ENCODE measurements at places on chromosomes 13 and 19.

DNA sequence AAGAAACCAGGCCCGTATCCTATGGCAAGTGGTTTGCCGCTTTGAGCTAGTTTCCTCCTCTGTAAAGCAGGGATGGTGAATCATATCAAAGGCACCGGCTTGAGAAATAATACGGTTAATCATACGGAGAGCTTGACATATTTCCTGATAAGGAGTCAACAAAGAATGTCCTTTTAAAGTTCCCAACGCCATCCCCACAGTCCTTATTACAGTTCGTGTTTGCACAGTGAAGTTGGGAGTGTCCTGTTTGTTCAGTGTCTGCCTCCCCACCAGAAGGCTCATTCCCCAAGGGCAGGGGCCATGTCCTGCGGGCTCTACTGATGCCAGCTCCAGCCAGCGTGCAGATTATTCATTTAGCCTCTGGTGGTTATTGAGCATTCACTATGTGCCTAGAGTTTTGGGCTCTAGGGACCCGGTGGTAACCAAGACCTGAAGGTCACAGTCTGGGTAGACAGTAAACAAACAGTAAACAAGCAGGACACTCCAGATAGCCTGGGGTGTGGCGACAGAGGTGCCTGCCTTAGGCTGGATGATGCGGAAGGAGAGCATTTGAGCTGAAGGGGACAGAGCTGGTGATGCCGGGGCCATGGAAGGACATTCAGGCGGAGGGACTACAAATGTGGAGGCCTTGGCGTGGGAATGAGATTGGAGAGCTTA lies 6.3 kb downstream of the GRAMD1A start:
- no peak for DNase-seq

GRCh38 chr19:14434543-14435319 lies 1.6 kb downstream of the PKN1 start:
- DNase-seq: no peak

DNA sequence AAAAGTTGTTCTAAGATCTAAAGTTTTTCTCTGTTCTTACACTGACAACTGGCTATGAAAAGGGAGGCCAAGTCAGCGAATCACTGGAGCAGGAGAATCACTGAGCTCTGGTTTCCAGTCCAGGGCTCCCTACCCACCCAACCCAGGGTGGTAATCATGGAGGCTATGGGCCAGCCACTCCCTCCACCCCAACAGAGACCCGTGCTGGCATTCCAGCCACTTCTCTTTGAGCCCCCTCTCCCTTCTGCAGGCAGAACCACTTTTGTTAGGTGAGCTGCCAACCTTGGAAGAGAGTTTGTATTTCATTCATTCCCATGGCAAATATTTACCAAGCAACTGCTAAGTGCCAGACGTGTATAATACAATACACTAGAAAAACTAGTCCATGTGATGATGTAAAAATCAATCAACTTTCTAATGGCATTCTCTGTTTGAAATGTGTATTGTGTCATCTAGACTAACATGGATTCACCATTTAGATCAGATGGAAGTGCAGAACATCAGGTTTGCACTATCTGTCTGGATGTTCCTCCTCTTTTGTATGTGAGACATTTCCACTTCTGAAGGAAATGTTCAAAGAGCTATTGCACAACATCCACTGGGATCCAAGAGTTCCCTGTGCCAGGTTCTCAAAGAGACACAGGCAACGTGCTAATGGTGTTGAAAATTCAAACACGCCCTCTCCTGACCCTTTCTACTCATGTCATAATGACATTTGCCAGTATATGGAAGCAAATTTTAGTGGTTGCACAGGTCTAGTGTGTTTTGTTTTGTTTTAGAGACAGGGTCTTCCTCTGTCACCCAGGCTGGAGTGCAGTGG lies 5.3 kb downstream of the MLNR start:
- DNase-seq: no peak

GRCh38 chr13:79434556-79434955 lies 28.5 kb upstream of the RBM26 start:
- DNase-seq: no peak

DNA sequence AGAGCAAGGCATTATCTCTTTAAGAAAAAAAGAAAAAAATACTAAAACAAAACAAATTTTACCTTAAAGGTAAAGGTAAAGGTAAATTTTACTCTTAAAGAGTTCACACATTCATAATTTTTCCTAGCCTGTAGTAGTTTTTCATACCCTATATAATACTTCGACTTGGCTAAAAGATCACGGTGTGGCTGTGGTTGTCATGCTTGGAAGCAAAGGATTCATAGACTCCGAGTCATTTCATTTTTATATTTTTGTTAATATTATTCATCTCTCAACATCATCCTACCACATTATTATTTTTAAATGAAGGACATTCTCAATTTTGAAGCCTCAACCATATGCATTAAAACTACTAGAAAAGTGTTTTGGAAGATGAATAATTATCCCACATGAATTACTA lies 52.7 kb downstream of the PIBF1 start:
- no peak for DNase-seq

DNA sequence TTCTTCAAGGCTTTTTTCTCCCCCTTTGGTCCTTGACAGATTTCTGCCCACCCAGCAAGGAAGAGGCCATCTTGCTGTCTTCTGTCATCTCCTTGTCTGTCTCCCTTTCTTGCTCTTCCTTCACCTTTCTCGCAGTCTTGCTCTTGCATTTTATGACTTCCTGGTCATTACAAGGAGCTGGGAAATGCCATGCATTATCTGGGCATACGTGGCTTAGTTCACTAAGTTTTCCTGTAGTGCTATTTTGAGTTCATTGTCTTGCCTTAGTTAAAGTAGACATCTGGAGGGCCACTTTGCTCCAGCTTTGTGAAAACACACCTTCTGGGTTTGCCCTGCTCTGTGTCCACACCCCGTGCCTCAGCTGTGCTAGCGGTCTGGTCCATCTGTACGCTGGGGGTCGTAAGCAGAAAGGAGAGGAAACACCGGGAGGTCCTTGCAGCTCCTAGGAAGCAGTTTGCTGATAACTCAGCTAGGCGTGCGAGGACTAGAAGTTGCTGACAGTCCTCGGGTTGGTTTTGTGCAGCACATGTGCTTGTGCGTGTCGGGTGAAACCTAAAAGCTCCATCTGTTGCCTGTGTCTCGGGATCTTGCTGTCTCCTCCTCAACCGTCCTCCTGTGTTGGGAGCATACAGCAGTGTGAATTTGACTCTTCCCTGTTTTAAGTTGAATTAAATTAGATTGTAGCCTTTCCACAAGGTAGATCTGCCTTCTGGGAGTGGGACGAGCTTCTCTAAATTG lies 59.4 kb downstream of the ARHGEF7 start:
- DNase-seq: no peak

DNA sequence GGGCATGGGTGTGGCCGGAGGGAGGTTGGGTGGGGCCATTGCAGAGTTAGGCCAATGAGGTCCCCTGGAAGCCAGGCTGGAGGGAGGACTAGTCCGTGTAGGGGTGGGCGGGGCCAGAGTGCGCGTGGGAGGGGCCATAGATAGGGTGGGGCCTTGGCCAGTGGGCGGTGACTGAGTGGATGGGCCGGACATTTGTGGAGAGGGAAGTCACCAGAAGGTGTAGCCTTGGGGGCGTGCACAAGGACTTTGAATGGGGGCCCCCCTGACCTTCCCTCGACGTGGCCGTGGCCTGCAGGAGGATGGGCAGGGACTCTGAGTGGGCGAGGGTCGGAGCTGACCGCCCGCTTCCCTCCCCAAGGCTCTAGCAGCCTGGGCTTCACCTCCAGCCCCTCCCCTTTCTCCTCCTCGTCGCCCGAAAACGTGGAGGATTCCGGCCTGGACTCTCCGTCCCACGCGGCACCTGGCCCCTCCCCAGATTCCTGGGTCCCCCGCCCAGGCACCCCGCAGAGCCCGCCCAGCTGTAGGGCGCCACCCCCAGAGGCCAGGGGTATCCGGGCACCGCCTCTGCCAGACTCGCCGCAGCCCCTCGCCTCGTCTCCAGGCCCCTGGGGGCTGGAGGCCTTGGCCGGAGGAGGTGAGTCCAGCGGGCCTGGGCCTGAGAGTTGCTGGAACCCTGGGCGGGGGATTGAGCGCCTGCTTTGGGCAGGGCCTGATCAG lies 16.5 kb upstream of the B3GNT3 start:
- DNase-seq: no peak

DNA sequence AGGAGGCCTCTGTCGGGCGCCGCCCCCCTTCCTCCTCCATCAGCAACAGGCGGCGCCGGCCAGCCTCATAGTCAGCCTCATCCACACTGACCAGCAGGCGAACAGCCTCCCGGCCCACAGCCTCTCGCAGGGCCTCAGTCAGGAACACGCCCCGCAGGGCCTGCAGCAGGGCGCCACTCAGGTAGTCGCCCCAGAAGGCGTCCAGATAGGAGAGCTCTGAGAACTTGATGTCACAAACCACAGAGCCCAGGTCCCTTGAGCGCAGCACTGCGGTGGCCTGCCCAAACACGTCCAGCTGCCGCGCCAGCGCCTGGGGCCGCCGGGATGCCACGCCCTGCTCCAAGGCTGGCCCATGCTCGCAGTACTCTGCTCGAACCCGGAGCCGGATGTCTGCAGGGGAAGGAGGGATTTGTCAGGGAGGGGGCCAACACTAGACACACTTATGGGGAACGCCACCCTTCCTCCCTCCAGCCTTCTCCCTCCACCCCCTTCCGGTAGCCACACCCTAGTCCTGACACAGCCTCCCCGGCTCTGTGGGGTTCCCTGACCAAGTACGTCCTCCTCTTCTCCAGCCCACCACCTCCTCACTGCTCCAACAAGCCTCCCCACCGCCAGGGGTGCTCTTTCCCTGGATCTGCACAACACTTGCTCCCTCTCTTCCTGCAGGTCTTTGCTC lies 17.9 kb downstream of the DEDD2 start:
- no peak for DNase-seq

- no peak for DNase-seq
Observed at GRCh38 chr13:110841406-110841805, 73.5 kb downstream of the ANKRD10 start.

- no peak for DNase-seq
Observed at GRCh38 chr13:34749046-34749445, 193.0 kb upstream of the NBEA start.

GRCh38 chr19:17078036-17078919 lies 2.7 kb downstream of the MYO9B start:
- DNase-seq: no peak

DNA sequence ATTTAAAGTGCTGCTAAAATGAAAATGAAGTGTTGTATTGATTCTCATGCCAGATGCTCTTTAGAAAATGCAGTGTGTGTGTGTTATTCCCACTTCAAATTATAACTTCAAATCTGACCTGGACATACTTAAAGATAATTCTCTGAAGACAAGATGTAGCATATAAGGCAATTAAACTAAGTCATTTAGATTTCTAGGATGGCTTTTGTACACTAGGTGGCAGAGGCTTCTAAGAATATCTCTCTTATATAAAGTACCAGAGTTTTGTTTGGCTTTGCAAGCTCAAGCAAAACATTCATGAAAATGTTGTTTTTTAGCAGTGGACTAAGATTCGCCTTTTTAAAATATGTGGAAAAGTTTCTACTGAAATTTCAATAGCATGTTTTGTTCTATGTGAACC lies 407.2 kb downstream of the GPC5 start:
- no peak for DNase-seq

DNA sequence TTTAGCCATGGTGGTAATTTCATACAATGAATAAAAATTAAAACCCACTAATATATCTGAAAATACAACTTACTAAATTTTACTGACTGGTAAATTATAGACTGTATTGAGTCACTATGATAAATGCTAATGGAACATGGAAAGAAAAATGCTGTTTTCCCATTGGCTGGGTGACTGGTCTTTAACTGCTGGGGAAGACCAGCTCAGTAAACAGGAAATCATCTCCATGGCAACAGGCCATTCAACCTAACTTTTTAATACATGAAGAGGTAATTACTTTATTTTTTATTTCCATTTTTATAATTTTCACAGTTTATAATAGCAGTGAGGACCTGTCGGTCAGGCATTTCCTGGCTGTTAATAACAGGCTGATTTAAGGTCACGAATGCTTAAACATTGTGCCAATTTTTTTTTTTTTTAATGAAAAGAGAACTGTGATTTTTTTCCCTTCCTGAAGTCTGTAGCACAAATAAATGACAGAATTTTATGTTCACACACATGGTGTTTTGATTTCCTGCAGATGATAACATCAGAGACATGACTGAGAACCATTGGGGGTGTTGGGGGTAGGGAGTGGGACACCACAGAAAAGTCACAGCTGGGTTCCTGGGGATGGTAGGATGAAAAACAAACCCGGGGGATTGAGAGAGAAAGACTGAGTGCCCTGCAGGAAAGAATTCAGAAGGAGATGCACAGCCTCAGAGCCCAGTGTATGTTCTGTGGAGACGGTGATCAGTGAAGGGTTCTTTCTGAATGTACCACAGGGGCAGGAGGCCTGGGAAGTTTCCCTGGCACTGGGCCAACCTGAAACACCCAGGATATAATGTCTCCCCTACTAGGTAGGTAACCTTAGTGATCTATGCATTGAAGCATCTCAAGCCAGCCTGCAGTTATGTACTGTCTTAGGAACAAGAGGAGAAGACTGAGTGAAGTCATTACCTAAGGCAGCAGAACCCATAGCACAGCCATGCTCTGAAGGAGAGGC lies 297.1 kb downstream of the COG6 start:
- no peak for DNase-seq

- no peak for DNase-seq
Observed at GRCh38 chr13:93834051-93834450, 607.4 kb downstream of the GPC6 start.

- no peak for DNase-seq
Observed at GRCh38 chr13:99545979-99546378, 44.7 kb downstream of the TM9SF2 start.

DNA sequence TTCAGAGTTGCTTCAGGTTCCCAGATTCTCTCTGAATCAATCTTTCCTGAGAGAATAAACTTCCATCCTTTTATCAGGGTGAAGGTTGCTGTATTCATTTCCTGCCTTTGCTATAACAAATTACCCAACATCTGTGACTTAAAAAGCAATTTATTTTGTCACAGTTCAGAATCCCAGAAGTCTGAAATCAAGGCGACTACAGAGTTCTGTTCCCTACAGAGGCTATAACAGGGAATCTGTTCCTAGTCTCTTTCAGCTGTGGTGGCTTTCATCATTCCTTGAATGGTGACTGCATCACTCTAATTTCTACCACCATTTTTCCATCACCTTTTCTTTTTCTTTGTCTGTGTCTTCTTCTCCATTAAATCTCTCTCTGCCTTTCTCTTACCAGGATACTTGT lies 459.3 kb upstream of the PRR20A start:
- DNase-seq: no peak
